Breast epithelium (tissue), 4 donors: ENCODE measurements at places on chromosomes 2 and 18. TPM values are rescaled to one million over a fixed set of nuclear protein-coding genes. Genes with fewer than 3 reads are reported as not detected.

Gene RNF152
- 31.5 TPM for total RNA-seq

Gene SERPINB12
- not detected for total RNA-seq

Gene STARD6
- total RNA-seq: not detected

Gene DNMT3A
- 21.7 TPM for total RNA-seq

Gene TCF4
- total RNA-seq: 114 TPM

Gene SIX3
- not detected for total RNA-seq

Gene TRIM43
- not detected for total RNA-seq

Gene CPS1
- total RNA-seq: 5.2 TPM

Gene FBXO36
- 6.9 TPM for total RNA-seq

Gene SERPINB3
- not detected for total RNA-seq

Gene HS1BP3
- 31.8 TPM for total RNA-seq

Gene RAD51AP2
- 0.16 TPM for total RNA-seq

GRCh38 chr2:180669016-180669415, 311.4 kb upstream of the UBE2E3 start:
- no peaks in the 10 kb centered on the region for H3K27me3 ChIP-seq
- H3K36me3 ChIP-seq: no peaks in the 10 kb centered on the region
- no peak for DNase-seq
- H3K27ac ChIP-seq: no peak overlapping the region
- no peak overlapping the region for H3K4me3 ChIP-seq

- H3K27me3 ChIP-seq: no peaks in the 10 kb centered on the region
- H3K36me3 ChIP-seq: no peaks in the 10 kb centered on the region
- peak overlapping the region; percentile 66 for H3K27ac ChIP-seq
- H3K4me3 ChIP-seq: no peak overlapping the region
- DNase-seq: no peak
These were observed 84.5 kb downstream of the ZBTB7C start for GRCh38 chr18:48324651-48325050.

DNA sequence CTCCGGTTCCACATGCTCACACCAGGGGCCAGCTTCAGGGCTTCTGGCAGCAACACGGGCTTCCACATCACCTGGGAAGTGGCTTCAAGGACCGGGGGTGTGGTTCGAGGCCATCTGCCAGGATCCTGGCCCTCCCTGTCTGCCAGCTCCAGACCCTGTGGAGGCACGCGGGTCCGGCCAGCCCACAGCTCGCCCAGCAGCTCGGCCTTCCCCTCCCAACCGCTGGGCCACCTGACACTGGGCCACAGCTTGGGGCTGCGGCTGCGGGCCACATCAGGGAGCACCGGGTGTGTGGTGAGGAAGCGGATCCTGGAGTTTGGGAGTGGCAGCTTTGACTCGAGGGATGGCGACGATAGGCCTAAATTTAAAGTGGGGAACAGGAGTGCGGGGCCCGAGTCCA, 7.0 kb downstream of the C2orf81 start:
- no peaks in the 10 kb centered on the region for H3K36me3 ChIP-seq
- DNase-seq: no peak
- peak overlapping the region; percentile 54 for H3K4me3 ChIP-seq
- peak overlapping the region; percentile 70 for H3K27ac ChIP-seq

DNA sequence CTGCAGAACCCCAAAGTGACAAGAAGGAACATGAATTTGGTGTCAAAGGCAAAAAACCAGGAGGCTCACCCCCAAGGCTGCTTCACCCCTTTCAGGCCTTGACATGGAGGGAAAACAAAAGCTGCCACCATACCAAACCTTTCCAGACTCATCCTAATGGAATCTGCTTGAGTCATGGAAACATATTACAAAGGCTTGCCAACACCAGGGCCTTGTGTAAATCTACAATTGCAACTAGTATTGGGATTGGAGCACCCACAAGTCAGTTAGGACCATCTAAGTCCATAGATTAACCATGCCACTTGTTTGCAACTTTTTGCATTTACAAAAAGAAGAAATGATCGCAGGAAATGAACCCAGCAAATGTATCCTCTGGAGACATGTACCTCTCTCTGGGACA, 297.6 kb downstream of the CDCA7 start:
- no peak for DNase-seq
- no peak overlapping the region for H3K4me3 ChIP-seq
- no peaks in the 10 kb centered on the region for H3K4me1 ChIP-seq
- H3K27ac ChIP-seq: no peak overlapping the region

DNA sequence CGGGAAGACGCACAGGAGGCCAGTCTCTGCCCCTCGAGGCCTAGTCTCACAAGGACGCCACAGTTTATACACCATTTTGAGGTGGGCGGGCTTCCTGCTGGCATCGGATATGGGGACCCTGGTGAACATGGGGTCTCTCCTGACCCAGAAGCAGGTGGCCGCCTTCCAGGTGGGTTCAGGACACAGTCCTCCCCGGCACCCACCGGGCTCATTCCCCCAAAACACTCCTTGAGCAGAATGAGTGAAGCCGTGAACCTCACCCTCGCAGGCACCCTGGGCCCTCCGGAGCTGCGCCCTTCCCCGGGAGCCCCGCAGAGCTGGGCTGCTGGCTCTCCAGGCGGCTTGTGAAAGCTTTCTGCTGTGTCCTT, 6.5 kb downstream of the NFATC1 start:
- DNase-seq: no peak
- H3K4me3 ChIP-seq: no peak overlapping the region
- H3K27ac ChIP-seq: no peak overlapping the region

DNA sequence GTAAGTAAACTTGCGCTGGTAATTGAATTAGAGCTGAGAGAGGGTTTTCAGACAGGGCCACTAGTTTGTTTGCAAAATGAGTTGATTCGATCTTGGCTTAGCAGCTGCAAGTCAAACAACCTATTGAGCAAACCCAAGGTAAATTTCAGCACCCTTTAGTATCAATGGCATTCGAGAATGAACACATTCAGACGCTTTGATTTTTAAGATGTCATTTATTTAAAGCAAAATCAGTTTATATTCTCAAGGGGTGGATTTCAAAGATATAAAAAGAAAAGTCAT, 44.2 kb downstream of the TGIF1 start:
- no peak overlapping the region for H3K4me3 ChIP-seq
- DNase-seq: no peak
- no peaks in the 10 kb centered on the region for H3K4me1 ChIP-seq
- H3K27me3 ChIP-seq: peaks cover 1% of the 10 kb centered on the region
- no peaks in the 10 kb centered on the region for H3K36me3 ChIP-seq

DNA sequence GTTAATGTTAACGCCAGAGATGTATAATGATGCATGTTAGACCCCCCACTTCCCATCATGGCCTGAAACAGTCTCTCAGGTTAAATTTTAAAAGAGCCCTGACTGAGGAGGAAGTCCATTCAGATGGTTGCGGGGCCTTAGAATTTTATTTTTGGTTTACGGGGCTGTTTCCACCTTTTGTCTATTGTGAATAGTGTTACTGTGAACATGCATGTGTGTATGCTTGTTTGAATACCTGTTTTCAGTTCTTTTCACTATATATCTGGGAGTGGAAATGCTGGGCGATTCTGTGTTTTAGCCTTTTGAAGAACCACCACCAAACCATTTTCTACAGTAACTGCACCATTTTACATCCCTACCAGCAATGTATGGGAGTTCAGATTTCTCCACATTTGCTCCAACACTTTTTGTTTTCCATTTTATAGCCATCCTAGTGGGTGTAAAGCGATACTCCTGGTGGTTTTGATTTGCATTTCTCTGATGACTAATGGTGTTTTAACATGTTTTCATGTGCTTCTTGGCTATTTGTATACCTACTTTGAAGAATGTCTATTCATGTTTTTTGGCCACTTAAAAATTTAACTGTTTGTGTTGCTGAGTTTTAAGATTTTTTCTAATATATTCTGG, 133.0 kb downstream of the MYO3B start:
- DNase-seq: no peak
- H3K4me1 ChIP-seq: no peaks in the 10 kb centered on the region
- H3K36me3 ChIP-seq: no peaks in the 10 kb centered on the region
- H3K27ac ChIP-seq: no peak overlapping the region
- H3K27me3 ChIP-seq: no peaks in the 10 kb centered on the region
- H3K4me3 ChIP-seq: no peak overlapping the region

DNA sequence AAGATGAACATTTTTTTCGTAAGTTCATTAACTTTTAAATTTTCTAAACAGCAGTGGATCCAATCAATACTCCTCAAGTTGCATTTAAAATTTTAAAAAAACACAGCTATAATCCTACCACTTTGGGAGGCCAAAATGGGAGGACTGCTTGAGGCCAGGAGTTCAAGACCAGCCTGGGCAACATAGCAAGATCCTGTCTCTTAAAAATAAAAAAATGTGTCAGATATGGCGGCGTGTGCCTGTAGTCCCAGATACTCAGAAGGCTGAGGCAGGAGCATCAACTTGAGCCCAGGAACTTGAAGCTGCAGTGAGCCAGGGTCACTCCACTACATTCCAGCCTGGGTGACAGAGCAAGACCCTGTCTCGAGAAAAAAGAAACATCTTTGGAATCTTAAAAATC, 59.8 kb upstream of the RNU4ATAC start:
- no peak for DNase-seq
- no peak overlapping the region for H3K4me3 ChIP-seq
- H3K27ac ChIP-seq: no peak overlapping the region

GRCh38 chr2:168312036-168312822, 64.8 kb upstream of the STK39 start:
- H3K4me1 ChIP-seq: no peaks in the 10 kb centered on the region
- no peaks in the 10 kb centered on the region for H3K27me3 ChIP-seq
- H3K4me3 ChIP-seq: no peak overlapping the region
- H3K27ac ChIP-seq: no peak overlapping the region
- no peak for DNase-seq

DNA sequence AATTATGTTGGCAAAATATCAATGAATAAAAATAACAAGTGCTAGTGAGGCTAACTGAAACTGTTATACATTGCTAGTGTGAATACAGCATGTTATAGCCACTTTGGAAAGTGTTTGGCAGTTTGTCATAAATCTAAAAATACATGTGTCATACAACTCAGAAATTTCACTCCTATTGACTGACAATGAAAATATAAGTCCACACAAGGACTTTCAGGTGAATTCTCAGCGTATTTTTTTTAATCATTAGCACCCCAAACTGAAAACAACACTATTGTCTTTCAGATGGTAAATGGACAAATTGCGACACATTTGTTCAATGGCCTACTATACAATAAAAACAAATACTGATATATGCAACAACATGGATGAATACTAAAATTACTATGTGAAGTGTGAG, 884.8 kb downstream of the TRIB2 start:
- no peak overlapping the region for H3K27ac ChIP-seq
- H3K4me1 ChIP-seq: no peaks in the 10 kb centered on the region
- no peaks in the 10 kb centered on the region for H3K36me3 ChIP-seq
- H3K4me3 ChIP-seq: no peak overlapping the region
- DNase-seq: no peak

GRCh38 chr2:144519934-144520731, at the start of gene ZEB2:
TSS of gene ZEB2 (minus strand) at chr2:144520119. CDS start at chr2:144517350, 2,769 bp downstream.
- H3K36me3 ChIP-seq: no peaks in the 10 kb centered on the region
- peak; percentile 49 for DNase-seq
- no peaks in the 10 kb centered on the region for H3K4me1 ChIP-seq
- peak within 1 kb of the TSS; percentile 85 for H3K4me3 ChIP-seq
- H3K27ac ChIP-seq: peak within 1 kb of the TSS; percentile 98
- H3K27me3 ChIP-seq: peaks cover 76% of the 10 kb centered on the region

- H3K27me3 ChIP-seq: no peaks in the 10 kb centered on the region
- H3K27ac ChIP-seq: no peak overlapping the region
- no peaks in the 10 kb centered on the region for H3K4me1 ChIP-seq
- no peak for DNase-seq
These were observed 53.3 kb downstream of the NEDD4L start for GRCh38 chr18:58097121-58097906.

GRCh38 chr2:196307775-196308305, 136.5 kb upstream of the STK17B start:
- H3K27me3 ChIP-seq: no peaks in the 10 kb centered on the region
- no peak overlapping the region for H3K4me3 ChIP-seq
- no peak overlapping the region for H3K27ac ChIP-seq
- DNase-seq: no peak
- H3K4me1 ChIP-seq: no peaks in the 10 kb centered on the region

GRCh38 chr18:54673936-54674335, 82.9 kb downstream of the DYNAP start:
- no peaks in the 10 kb centered on the region for H3K4me1 ChIP-seq
- H3K27ac ChIP-seq: no peak overlapping the region
- no peak overlapping the region for H3K4me3 ChIP-seq
- H3K27me3 ChIP-seq: no peaks in the 10 kb centered on the region
- H3K36me3 ChIP-seq: no peaks in the 10 kb centered on the region
- no peak for DNase-seq

- H3K4me1 ChIP-seq: no peaks in the 10 kb centered on the region
- H3K4me3 ChIP-seq: no peak overlapping the region
- H3K27me3 ChIP-seq: no peaks in the 10 kb centered on the region
- H3K27ac ChIP-seq: no peak overlapping the region
- no peaks in the 10 kb centered on the region for H3K36me3 ChIP-seq
These were observed 207.3 kb upstream of the APCDD1 start for GRCh38 chr18:10247021-10247741.

GRCh38 chr18:57837917-57838548, 34.9 kb upstream of the ATP8B1 start:
- DNase-seq: no peak
- no peaks in the 10 kb centered on the region for H3K4me1 ChIP-seq
- no peaks in the 10 kb centered on the region for H3K27me3 ChIP-seq
- no peaks in the 10 kb centered on the region for H3K36me3 ChIP-seq
- no peak overlapping the region for H3K27ac ChIP-seq

DNA sequence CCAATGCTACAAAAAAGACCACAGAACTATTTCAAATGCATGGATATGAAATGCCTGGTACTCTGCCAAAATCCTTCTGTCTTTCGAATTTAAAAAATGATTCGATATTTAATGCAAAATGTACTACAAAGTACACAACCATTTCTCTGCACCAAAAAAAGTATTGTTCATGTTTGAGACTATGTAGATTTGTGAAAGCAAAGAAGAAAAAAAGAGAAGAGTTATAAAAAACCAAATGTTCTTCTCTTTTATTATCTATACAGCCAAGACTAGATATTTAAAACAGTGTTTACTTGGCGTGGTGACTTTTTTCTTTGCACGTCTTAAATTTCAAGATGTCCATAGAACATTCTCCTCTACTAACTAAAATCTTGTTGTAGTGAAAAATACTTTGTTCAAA, 89.2 kb downstream of the DTNA start:
- no peak overlapping the region for H3K4me3 ChIP-seq
- H3K27me3 ChIP-seq: no peaks in the 10 kb centered on the region
- DNase-seq: no peak

GRCh38 chr18:2776601-2777000, 70.2 kb upstream of the EMILIN2 start:
- DNase-seq: no peak
- no peaks in the 10 kb centered on the region for H3K4me1 ChIP-seq
- no peaks in the 10 kb centered on the region for H3K27me3 ChIP-seq
- H3K27ac ChIP-seq: no peak overlapping the region
- no peak overlapping the region for H3K4me3 ChIP-seq
